Brain microvascular endothelial cell (primary cell): ENCODE measurements at places on chromosomes 12 and 14.

DNA sequence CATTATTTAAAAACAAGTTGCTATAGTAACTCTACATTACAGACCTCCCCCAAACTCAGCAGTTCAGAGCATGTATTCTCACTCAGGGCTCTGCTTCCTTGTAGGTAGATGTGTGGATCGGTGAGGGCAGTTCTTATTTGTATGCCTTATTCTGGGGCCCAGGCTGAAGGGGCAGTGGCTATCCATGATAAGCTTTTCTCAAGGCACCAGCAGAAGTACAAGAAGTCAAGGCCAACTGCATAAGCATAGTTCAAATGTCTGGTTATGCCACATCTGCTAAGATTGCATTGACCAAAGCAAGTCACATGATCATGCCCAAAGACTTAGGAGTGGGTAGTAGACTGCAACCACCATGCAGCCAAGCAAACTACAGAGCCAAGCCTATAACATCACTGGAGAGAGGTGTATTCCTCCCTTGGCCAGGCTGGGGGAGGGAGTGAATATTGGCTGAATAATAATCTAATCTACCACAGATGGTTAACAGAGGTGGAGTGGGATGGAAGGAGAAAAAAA is 4.6 kb downstream of the PSEN1 start:
- no peak for DNase-seq

DNA sequence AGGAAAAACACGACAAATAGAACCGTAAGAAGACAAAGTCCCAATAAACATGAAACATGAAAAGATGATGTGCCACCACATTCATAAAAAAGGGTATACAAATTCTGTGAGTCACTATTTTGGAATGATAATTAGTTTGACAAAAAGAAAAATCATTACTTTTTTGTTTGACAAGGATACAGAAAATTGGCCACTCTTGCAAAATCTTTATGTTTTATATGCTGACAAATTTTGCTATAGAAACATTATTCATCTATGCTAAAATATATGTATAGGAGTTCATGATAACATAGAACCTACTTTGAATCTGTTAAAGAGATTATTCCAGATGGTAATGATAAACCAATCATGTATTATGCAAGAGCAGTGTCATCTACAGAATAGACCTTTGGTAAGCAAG is 1201.0 kb downstream of the FSCB start:
- no peak for DNase-seq

DNA sequence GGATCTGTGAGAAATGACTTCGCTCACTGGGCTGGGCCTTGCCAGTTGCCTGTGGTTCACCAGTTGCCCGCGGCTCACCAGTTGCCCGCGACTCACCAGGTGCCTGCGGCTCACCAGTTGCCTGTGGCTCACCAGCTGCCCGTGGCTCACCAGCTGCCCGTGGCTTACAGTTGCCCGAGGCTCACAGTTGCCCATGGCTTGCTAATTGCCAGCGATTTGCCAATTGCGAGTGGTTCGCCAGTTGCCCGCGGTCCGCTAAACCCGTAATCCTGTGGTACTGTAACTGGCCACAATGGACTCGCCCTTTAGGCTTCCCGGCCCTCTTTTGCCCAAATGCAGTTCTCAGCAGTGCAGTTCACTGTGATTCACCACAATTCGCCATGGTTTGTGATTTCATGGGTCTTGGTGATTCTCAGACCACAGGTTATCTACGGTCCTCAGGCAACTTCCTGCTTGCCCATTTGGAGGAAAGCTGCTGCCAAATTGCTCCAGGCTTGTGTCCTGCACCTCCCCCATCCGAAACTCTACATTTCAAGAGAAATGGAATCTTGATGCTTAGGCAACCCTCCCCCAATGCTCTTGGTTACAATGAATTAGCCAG is 15.0 kb upstream of the MEG3 start:
- no peak for DNase-seq

- DNase-seq, result no peak
Measured at GRCh38 chr14:105201925-105202513, 20.9 kb upstream of the NUDT14 start.

DNA sequence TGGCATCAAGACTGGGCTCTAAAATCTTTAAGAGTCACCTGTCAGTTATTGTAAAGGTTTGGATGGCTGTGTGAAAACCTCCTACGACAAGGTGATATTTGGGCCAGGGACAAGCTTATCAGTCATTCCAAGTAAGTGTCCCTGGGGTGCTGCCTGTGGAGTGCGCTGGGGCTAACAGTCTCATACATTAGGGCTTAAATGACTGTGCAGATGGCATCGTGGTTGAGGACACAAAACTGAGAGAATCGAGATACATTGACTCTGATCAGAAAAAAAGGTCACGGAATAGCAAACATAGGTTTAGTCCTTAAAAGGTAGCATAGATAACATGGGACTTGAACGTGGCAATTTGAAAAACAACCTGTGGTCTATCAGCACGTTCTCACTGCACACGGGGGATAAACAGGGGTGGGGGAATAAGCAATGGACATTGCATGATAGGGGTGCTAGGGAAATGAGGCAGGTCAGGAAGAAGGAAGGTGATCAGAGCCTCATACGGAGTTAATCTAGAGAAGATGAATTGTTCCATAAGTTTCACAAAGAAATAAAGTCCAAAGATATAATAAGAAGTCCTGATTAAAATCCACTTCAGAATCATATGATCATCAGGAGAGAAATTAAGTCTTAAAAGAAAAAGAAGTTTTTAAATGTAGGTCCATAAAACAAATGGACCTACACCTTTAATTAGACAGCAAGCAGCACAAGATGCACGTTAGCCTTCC is 100.3 kb downstream of the DAD1 start:
- no peak for DNase-seq

DNA sequence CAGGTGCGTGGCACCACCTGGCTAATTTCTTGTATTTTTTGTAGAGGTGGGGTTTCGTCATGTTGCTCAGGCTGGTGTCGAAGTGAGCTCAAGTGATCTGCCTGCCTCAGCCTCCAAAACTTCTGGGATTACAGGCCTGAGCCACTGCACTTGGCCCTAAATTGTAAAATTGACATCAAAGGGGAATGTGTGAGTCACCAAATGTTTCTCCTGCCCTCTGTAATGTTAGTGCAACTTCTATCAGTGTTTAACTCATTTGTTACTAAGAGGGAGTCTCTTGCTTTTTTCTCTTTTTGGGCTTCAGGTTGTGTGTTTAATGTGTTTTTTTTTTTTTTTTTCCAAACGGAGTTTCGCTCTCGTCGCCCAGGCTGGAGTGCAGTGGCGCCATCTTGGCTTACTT is 2.3 kb downstream of the TULP3 start:
- DNase-seq, result peak; percentile 59

GRCh38 chr12:2095878-2096277 is 43.1 kb downstream of the CACNA1C start:
- DNase-seq, result no peak

GRCh38 chr14:52067873-52068614 is 815 bp downstream of the NID2 start:
- DNase-seq, result no peak

DNA sequence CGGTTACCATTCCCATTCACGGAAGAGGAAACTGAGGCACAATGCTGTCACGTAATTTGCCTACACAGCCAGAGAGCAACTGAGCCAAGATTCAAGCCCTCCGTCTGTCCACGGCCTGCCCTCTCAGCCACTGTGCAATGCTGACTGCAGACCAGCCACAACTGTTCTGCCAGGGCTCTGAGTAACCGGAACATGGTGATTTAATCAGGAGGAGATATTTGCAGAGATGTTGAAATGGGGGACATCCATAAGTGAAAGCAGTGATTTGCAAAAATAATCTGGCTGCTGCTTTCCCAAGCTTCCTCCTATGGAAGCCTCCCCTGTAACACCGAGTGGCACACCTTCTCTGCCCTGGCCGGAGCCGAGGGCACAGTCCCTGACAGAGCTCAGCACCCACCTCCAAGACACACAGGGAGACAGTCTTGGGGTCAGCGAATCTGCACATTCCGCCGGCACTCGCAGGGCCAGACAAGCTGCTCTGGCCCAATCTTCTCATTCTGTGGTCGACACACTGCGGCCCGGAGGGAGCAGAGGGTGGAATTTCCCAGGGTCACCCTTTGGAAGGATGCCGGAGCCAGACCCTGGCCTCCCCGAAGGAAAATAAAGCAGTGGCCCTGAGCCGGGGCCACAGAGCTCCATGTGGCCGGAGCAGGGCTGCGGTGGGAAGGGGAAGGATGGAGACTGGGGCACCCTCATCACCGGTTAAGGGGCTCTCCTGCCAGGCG is 158.2 kb upstream of the DIO3 start:
- DNase-seq, result no peak

GRCh38 chr12:119659289-119659897 is 8.5 kb upstream of the PRKAB1 start:
- peak; percentile 42 for DNase-seq

DNA sequence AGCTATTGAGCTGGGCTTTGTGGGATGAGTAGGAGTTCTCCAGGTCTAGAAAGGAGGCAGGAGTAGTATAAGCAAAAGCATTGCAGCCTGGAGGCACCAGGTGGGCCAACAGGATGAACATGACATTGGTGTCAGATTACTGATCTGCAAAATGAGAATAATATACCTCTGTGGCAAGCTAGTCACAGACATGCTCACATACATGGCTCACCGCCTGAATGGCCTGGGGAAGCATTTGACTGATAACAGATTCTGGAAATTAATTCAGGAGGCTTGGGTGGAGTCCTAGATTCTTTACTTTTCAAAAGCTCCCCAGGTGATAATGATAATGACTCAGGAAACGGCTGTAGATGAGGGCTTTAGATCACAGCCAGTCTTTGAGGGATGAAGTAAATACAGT is 709 bp downstream of the TCL1B start:
- DNase-seq, result no peak

GRCh38 chr14:85991156-85991555 is 461.2 kb downstream of the FLRT2 start:
- no peak for DNase-seq

- DNase-seq, result peak; percentile 58
Measured at GRCh38 chr14:74667758-74668157, 45.1 kb downstream of the AREL1 start.

DNA sequence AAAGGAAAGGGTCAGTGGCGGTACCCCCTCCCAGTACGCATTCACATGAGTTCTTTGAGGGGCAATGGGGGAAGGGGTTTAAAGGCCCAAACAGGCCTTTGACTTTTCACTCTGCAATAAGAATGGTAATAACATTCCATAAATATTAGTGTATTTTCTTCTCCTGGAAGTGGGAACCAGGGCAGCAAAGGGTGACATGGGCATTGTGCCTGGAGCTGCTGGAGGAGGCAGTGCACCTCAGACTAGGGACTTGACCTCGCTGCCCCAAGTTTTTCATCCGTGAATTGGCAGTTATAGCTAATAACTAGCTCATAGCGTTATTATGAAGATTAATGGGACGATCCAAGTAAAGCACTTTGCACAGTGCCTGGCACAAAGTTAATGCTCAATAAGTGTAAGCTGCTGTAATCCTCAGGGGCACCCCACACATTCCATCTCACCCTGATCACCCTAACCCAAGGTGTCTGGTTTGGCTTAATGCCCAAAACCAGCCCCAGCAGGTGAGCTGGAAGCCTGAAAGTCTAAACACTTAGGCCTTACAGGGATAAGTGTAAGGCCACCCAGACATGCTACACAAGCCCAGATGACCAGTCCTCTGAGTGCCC is 2.8 kb upstream of the KCNH3 start:
- DNase-seq, result no peak

DNA sequence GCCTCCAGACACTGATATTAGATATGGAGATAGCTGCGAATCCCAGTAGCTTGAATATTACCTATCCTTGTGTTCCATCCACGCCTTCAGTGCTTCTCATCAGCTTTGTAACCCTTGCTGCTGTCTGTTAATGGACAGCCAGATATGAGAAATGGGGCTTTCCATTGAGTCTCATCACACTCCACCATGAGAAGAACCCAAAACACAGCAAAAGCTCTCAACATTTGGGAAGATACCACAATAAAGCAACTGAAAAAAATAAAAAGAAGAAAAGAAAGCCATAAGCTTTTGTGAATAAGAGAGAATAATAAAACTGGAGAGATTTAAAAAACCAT is 225.4 kb downstream of the GALC start:
- no peak for DNase-seq

DNA sequence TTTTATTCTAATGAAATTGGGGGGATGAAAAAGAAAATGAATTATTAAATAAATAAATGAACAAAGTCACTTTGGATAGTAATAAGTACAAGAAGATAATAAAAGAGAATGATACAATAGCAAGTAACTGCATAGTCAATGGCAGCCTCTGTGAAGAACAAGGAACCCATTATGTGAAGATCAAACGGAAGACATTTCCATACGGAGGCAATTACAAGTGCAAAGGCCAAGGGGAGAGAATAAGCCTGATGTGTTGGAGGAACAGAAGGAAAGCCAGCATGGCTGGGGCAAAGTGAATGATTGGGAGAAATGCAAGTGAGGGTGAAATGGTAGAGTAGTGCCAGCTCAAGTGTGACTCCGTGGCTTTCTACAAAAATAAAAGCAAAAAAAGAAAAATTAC is 43.9 kb upstream of the CHPT1 start:
- DNase-seq, result no peak

GRCh38 chr14:78605025-78605762 is 435.0 kb downstream of the NRXN3 start:
- DNase-seq, result no peak

DNA sequence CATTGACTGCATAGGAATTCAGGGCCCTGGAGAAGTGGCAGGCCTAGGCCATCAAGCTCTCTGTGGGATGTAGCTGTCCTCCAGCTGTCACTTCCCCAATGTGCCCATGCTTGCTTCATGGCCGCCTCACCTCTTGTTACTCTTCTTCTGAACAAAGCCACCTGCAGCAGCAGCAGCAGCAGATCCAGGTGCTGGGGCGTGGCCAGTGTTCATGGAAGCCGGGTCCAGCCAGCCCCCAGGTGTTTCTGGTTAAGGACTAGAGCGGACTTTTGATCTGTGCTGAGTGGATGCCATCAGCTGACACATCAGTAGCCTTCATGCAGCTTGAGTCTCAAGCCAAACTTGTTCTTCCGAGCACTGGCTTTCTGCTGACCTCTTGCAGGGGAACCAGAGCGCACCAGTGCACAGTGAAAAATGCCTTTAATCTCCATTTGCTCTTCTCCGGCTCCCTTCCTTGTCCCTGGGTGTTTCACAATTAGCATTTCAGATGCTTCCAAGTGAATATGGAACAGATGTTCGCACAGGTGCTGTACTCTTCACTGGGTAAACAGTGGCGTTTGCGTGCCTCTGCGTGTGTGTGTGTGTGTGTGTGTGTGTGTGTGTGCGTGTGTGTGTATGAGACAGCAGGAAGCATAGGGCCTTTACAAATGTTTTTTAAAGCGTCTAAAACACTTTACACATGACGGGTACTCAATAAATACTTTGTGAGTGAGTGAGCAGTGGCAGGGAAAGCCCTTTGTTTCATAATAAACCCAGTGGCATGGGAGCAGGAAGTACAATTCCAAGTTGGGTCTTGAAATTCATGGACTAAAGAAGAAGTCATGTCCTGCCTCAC is 20.1 kb downstream of the TPCN1 start:
- DNase-seq, result peak; percentile 90

DNA sequence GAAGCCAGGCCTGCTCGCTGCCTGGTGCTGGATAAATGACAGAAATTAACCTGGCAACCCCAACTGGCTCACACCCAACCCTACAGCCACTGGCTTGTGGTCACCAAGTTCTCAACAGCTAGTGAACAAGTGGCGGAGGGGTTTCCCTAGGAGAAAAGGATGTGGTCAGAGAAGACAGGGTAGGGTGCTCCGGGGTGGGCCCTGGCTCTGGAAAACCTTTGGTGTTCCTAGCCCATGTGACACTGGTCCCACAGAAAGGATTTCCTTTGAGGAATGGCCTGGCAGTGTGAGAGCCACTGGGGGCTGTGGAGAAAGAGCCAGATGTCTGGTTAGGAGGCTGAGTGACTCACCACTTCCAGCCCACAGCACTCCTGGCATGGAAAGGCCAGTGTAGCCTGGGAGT is 8.7 kb downstream of the SYNE3 start:
- DNase-seq, result peak; percentile 54
